ENCODE measurements at places on chromosomes 4 and X.

- DNase-seq: no peak
Measured at GRCh38 chr4:186765138-186765537, 41.5 kb upstream of the FAT1 start.

GRCh38 chr4:139907001-139907809 lies 241.6 kb downstream of the MGST2 start:
- DNase-seq: no peak

DNA sequence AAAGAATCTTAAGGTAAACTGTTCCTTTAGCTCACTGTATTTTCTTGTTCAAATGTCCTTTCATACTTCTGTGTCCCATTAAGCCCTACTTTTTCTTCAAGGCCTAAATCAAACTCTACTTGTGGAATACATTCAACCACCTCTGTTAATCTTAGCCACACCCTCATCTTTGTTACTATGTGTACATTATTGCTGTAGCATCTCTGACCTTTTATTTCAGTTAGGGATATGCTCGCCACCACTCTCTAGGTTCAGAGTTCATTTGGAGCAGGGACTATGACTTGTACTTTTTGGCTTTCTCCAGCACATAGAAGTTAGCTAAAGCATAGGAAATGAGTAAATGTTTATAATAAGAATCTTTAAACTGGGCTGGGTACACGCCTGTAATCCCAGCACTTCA lies 6.8 kb upstream of the PNPLA4 start:
- no peak for DNase-seq

DNA sequence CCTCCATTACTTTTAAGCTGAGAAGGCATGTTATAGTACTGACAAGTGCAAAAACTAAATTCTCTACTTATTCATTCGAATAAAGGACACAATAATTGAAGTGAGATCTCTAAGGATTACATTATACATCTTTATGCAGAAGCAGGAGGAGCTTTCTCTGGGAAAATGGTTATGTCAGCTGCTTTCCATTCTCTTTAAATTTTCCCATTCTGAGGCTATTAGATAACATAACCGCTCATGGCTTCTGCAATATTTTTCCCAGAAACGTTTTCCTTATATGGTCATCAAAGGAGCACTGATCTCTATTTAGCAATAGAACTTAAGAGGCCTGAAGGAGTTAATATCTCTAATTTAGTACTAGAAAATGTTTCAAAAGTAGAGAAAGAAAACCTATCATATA lies 221.6 kb downstream of the NSUN7 start:
- DNase-seq: no peak

DNA sequence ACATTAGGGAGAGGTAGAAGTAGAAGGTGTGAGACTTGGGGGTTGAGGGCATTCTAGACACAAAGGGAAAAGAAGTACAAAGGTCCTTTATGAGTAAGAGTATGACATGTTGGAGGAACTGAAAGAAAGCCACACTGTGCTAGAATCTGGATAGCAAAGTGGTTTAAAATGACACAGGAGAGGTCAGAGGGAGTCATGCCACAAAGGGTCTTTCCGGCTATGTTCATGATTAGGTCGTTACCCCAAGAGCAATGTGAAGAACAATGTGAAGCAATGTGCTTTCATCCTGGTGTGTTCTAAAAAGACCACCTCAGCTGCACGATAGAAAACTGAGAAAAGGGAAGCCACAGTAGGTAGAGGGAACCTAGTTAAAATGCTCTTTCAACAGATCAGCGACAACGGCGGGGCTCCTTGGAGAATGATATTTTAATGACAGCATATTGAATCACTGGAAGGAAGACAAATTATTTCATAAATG lies 29.2 kb downstream of the SMIM14 start:
- DNase-seq: peak; percentile 61

GRCh38 chrX:48957477-48957826 lies at the start of gene OTUD5:
Gene OTUD5, minus strand, starts transcription at chrX:48957607. Its CDS starts 37 bp downstream, at chrX:48957570.
- DNase-seq: peak; percentile 82

GRCh38 chr4:140094438-140095420 lies 59.3 kb downstream of the MAML3 start:
- no peak for DNase-seq

GRCh38 chr4:100738196-100739165 lies 220.7 kb upstream of the EMCN start:
- no peak for DNase-seq

- no peak for DNase-seq
Measured at GRCh38 chrX:19595043-19595677, 79.9 kb upstream of the MAP3K15 start.

DNA sequence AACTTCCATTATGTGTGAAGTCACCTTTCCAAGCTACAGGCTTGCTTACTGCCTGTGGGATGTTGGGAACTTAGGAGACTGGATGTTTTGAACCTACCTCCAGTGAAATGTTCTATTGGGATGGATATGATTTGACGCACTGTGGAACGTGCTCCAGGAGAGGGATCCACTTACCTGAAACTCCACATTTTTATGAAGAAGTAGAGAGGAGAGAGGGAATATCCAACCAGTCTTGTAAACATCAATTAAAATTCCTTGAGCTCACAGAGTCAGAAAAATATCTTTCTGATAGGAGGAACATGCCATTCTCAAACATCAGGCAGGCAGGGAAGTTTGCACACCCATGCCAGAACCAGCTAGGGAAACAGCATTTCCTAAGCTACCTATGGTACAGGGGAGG lies 91.1 kb upstream of the MAOA start:
- DNase-seq: no peak

GRCh38 chr4:6178757-6179156 lies 21.6 kb downstream of the JAKMIP1 start:
- DNase-seq: no peak

DNA sequence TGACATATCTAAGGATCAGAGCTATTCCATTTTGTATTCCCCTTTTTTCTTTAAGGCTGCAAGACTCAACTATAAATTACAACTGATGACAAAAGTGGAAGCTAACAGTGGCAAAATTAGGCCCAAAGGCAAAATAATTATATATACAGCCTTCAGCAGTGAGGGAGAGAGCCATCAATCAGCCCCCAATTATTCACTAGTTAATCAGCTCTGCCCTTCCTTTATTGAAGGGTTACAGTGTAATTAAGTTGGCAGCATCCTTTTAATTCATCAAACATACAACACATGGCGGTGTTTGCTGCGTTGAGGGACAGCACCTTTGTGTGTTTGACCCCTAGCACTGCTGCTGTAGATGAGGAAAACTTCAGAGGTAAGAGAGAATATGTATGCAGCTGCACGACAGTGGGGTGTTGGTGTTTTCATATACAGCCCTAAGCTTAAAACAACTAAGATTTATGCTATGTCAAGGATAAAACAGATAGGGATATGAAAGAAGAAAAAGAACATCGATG lies 973.9 kb upstream of the POU3F4 start:
- DNase-seq: no peak

- DNase-seq: no peak
Measured at GRCh38 chrX:153794897-153795816, 689 bp downstream of the SSR4 start.

- DNase-seq: no peak
Measured at GRCh38 chr4:135573251-135573650, 1371.7 kb upstream of the PABPC4L start.

All from GM13976 (cell line).